Hematopoietic multipotent progenitor cell treated with erythropoietin and hydrocortisone succinate and interleukin-3 and kit ligand, for 17 days (in vitro differentiated cells): ENCODE measurements at places on chromosomes 12 and 14.

GRCh38 chr12:89117448-89118034, 234.8 kb downstream of the DUSP6 start:
- DNase-seq = no peak

DNA sequence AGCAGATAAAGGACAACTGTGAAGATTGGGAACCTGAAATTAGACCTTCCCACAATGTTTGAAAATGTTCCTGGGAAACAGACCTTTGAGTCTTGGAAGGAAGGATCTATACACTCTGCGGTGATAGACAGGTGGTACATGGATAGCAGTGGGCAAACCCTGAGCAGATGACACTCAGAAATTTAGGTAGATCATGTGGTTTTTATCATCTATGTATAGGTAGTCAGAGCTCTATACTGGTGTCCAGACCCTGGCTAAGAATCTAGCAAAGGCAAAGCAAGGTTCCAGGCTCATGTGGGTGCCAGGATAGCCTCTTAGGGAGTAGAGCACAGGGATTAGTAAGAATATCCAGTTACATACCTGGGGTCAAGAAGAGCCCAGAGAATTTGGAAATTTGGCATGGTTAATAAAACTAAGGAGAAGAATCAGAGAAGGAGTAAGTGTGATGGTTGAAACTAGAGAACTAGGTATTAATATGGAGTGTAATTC, 331.2 kb upstream of the FBXO33 start:
- DNase-seq = no peak

- no peak for DNase-seq
These were observed 16.6 kb downstream of the SOCS2 start for GRCh38 chr12:93589081-93589480.

- no peak for DNase-seq
These were observed 171.9 kb downstream of the PRKCH start for GRCh38 chr14:61493239-61493638.

DNA sequence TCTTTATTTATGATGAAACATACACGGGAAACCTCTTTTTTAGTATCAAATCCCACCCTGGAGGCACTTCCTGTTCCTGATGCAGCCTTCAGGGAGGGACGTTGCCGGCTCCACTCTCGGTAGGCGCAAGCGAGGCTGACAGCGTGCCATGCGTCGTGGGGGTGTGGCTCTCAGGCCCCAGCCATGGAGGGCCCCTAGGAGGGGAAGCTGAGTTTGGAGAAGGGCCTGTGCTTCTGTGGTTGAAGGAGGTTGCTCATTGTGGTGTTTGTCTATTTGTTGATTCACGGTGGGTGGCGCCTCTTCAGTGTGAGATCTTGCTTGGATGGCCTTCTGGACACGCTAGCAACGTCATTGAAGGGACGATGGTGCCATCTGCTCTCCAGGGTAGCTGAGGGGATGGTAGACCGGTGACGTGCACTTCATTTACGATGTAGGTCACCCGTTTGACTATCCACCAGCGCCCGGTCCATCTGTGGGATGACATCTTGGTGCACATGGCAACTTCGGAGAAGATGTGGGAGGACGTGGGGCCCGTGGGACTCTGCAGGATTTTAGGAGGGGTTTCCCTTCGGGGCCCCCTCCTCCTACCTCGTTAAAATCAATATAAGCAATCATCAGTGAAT, 126.3 kb upstream of the RTL1 start:
- no peak for DNase-seq

- DNase-seq = no peak
These were observed at the start of gene PRKCH for GRCh38 chr14:61321385-61322010. Gene PRKCH (plus strand): TSS chr14:61321579. CDS start chr14:61322102, 523 bp downstream.

GRCh38 chr12:92218394-92219077, 72.9 kb upstream of the BTG1 start:
- no peak for DNase-seq

DNA sequence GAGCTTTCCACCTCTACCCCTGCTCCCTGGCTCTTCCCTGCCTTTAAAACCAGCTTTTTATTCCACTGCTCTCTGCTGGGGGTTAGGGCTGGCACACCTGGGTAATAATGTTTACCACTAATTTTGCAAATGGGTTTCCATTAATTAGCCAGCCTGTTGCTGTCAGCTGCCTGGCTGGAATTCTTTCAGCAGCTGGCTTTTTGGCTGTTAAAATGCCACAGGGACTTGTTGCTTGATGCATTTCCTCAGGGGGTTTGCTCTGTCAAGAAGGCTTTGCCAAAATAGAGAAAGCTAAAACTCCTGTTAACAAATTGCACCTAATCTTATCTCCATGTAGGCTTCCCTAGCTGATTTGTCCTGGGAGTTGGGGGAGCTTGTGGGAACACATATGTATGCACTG, 51.8 kb upstream of the PSMC1 start:
- DNase-seq = no peak

GRCh38 chr12:13075118-13075480, 28.4 kb downstream of the GSG1 start:
- DNase-seq = no peak

- no peak for DNase-seq
These were observed 447.6 kb upstream of the CCDC196 start for GRCh38 chr14:66038618-66039017.

DNA sequence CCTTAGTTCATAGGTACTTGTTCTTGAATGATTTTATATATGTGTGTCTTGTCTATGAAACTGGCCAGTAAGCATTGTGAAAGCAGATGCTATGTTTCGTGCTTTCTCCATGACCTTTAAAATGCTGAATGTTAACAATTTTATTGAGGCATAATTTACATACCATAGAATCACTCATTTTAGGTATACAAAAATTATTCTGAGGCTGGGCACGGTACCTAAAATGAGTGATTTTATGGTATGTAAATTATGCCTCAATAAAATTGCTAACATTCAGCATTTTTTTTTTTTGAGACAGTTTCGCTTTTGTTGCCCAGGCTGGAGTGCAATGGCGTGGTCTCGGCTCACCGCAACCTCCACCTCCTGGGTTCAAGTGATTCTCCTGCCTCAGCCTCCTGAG, 6.8 kb downstream of the ESYT1 start:
- DNase-seq = no peak

- DNase-seq = no peak
These were observed at the start of gene WNT5B for GRCh38 chr12:1628666-1629337. Gene WNT5B (plus strand): TSS chr12:1629231. CDS start chr12:1631355, 2,124 bp downstream.

DNA sequence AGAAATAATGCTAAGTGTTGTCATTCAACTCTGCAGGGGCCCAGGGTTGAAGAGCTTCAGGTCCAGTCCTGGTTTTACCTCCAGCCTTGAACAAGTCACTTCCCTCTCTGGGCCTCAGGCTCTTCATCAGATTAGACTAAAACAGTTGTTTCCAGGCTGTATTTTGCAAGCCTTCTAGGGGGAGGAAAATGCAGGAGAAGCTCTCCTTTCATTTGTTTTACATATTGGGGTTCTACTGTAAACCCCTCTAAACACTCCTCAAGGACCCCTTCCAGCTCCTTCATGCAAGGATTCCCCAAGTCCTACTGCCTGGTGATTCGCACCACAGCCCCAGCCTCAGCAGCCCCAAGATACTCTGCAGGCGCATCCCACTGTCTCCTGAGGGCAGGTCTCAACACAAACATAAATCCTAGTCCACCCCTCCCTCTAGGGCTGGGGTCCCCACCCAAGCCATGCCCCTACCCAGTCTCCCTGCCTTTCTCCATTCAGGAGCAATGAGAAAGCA, 2.7 kb downstream of the SDR9C7 start:
- peak; percentile 50 for DNase-seq

DNA sequence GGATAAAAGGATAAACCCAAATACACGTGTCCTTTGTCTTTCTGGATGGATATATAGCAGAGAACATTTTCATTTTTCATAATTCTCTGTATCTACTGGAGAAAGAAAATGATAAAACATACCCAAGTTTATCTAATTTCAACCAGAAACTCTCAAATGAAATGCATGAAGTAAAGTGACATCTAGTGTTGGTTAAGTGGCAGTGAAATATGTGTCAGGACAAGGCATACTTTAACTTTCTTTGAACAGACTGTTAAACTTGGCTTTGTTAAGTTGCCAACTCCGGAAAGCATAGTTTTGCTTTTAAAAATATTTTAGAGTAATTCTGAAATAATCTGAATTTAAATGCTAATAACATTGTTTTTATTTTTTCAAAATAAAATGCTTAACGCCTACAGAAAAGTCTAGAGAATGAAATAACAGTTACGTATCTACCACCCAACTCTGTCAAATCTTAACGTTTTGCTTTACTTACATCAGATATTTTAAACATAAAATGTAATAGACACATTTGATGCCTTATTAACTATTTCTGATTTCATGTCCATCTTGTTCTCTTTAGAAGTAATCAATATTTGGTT, 25.2 kb upstream of the NTN4 start:
- peak; percentile 24 for DNase-seq

GRCh38 chr12:53005215-53005985, 856 bp upstream of the EIF4B start:
- DNase-seq = no peak

DNA sequence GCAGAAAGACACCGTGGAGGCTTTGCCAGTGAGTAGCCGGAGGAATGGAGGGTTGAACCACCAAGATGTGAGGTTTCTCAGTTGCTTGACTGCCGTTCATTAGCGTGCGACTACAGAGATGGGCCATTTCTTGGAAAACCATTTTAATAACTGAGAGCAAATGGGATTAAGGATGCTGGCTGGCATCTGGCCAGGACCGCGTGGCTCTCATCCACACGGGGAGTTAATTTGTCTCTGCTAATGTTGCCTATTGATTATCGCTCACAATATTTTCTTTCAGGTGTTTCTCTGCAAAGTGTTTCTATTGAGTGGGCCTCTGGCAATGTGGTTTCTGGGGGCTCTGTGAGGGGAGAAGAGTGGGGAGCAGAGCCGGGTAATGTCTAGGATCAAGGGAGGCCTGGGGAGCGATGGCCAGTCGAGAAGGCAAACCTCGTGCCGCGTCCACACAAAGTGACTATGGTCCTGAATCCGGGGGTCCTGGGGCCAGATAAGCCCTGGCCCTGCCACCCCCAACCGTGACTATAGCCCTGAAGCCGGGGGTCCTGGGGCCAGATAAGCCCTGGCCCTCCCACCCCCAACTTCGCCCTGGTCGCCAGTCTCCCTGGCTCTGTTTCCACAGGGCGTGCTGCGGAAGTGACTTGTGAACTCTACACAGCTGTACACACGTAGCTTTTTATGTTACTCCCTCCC, 110.6 kb downstream of the PRMT8 start:
- DNase-seq = no peak

GRCh38 chr12:109513977-109514376, 36.5 kb downstream of the UBE3B start:
- DNase-seq = no peak

DNA sequence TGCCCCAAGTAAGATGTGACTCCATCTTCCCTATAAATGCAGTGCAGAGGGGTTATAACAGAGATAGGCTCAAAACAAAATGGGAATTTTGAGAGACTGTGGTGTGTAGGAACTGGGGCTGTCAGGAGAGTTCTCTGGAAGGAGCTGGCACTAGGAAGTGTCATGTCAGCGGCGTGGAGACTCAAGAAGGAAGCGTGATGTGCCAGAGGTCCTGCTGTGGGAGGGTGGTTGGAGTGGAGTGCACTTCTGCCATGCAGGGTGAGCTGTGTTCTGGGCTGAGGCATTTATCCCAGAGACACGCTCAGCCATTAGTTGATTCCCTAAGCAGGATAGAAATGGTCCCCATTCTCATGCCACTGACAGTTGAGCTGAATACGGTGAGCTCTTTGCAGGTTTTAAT, 19.0 kb downstream of the GLT1D1 start:
- DNase-seq = no peak

DNA sequence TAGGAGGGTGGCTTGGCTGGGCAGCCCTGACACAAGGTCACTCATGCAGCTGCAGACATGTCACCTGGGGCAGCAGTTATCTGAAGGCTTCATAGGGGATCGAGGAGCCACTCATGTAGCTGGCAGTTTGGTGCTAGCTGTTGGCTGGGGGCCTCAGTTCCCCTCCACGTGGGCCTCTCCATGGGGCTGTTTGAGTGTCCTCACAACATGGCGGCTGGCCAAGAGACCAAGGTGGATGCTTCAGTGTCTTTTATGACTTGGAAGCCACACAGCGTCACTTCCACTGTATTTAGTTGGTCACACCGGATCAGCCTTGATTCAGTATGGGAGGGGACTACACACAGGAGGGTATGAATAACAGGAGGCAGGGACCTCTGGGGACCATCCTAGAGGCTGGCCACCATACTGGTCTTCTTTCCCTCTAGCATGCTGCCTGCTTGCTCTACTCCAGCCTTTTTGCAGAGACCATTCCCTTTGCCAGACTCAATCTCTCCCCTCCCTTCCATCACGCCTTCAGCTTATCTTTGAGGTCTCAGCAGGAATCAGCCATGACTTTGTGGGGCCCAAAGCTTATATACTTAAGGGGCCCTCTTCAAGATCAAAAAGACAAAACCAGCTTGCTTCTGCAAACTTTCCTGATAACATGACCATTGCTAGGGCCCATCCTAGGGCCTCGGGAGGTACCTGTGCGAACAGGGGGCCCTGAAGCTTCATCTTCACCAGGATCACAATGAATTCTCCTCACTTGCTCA, 53.4 kb downstream of the RPH3A start:
- no peak for DNase-seq

- no peak for DNase-seq
These were observed 110.6 kb downstream of the ADCK1 start for GRCh38 chr14:77910506-77910905.

GRCh38 chr12:62707939-62708338, 227.0 kb downstream of the PPM1H start:
- no peak for DNase-seq

DNA sequence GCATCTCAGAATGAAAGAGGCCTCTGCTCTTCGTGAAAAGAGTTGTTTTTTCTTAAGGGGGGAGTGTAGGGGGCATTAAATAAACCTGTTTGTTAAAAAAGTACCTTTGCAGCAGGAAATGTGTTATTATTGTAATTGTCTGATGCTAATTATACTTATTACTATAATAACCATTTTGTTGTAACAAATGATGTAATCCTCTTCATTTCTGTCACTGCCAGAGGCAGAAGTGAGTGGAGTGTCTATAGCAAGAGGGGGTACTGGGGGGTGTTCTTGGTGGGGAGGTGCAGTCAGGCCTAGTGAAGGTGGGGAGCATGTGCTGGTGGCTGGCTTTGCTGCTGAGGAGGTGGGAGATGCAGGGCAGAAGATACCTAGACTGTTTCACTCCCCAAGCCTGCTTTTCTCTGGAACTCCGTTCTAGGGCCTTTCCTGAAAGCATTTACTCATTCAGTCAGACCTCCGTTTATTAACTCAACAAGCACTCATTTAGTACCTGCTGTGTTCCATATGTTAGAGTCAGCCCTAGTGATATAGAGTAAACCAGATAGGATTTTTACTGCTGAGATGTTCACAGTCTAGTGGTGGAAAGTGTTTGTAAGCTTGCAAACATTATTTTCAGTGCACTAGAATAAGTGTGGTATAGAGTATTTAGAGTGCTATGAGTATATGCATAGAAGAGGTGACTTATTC, 77.5 kb upstream of the CISTR start:
- DNase-seq = no peak

- no peak for DNase-seq
These were observed 100.1 kb upstream of the DIO3 start for GRCh38 chr14:101460986-101461750.

DNA sequence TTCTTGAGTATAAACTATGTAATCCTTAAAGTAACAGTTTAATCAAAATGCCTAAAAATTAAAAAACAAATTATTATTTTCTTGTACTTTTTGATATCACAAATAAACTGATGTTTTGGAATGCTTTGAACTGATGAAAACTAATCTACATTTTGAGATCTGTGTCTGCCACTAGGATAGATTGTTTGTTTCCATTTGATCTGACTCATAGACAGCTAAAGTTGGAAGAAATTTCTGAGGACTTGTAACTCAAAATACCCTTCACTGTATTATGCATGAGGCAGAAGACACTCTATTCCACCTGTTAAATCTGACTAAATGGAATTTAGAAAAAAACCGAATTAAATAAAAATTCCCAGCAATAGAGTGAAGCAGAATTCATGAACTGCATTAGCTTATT, 1400.0 kb upstream of the FLRT2 start:
- DNase-seq = no peak
